ENCODE measurements at places on chromosomes 3 and 15.

- DNase-seq: no peak
Observed at GRCh38 chr3:177322881-177323280, 125.6 kb upstream of the TBL1XR1 start.

DNA sequence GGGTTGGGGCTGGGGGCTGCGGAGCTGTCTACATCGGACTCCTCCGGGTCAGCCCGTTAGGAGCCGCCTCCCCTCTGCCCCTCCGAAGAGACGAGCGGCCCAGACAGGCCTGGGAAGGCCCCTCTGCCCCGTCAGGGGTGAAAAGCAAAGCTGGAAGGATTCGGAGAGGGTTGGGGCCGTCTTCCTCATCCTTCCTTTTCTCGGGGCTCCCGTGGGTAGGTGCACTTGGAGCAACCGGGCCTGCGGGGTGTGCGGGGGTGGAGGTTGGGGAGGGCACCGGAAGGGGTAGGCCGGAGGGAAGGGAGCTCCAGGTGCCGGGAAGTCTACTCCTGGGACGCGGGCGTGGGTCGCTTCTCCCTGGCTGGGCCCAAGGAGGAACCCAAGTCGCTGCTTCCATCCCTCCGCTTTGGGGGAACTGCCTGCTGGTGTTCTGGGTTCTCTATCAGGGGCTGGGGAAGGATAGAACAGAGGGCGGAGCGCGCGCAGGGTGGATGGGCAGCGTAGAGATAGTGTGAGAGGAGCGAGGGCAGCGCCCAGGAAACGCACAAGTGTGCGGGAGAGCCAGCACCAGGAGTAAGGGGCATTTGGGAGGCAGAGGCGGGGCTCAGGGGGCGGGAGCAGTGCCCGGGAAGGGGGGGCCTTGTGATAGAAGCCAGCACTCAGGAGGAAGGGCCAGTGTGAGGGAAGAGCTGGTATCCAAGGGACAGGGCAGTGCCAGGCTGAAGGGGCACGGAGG, 590 bp downstream of the POLR2H start:
- no peak for DNase-seq

DNA sequence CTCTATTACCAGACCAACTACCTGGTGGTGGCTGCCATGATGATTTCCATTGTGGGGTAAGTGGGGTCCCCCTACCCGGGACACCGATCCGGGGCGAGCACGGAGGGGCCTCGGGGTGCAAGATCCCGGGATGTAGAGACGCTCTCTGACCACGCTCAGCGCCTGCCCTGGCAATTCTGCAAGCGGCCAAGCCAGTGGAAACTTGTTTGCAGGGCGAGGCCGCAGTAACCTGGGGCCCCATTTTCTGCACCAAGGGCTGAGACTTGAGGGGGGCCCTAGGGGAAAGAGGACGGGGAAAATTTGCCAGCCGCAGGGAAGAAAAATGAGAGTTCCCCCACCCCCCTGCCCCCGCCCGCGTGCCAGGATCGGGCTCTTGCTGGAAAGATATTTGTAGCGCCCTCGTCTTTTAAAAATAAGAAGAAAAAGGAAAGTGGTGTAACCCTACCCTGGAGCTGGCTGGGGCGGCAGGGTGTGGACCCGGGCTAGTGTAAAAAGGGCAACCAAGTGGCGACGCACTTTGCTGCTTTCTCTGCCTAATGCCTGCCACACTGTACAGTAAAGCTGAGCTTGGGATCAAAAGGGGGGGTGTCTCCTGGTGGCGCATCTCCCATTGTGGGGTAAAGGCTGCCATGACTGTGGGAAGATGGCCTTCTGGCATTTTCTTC, 563 bp downstream of the ARL6IP5 start:
- no peak for DNase-seq

DNA sequence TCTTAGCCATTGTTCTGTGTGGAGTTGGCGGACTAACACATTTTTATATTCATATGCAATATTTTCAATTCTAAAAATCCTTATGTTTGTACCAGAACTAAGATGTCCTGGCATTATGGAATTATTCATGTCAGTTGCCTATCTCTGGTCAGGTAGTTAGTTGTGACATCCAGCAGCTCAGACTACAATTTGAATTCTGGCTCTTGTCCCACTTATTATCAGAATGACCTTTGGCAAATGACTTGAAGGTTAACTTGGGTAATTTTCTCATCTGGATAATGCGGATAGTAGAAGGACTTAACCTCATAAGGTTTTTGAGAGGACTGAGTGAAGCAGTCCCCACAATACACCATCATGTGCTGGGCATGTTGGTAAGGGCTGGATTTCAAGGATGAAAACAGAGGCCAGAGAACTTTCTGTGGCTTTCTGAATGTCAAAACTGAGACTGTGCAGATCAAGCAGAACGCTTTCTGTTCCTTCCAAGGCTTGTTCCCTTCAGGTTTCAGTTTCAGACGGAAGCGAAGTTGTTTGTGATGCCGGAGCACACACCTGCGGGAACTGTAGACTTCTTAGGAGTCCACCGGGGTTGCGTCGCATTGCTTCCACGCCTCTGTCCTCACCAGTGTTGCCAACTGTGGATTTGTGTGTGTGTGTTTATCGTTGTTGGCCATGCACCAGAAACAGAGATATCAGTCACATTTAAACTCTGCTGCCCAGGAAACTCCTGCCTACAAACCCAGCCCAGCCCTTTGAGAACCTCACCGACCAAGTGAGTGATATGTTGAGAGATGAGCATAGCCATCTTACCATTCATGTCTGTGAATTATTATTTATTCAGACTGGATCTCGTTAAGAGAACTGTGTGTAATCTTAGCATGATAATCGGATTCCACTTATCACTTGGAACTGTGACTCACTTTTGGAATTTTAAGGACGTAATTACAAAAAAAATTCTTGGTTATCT, 76.0 kb downstream of the PTPRG start:
- DNase-seq: no peak

DNA sequence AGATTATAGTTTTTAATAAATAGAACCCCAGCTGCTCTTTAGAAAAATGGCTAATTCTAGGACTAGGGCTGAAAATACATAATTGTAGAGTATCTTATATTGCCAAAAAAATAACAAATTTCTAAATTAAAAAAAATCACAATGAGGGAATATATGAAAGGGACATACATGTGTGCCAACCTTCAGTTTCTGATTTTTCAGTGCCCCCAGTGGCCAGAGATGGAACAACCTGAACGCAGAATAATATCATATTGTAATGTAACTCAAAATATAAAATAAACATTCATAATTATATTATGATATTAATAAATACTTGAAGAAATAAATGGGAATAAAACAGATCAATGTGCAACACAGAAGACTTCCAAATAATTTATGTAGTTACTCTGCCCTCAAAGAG, 460.5 kb downstream of the ZNF385D start:
- no peak for DNase-seq

GRCh38 chr3:194879126-194879877, 193.6 kb downstream of the FAM43A start:
- DNase-seq: no peak

DNA sequence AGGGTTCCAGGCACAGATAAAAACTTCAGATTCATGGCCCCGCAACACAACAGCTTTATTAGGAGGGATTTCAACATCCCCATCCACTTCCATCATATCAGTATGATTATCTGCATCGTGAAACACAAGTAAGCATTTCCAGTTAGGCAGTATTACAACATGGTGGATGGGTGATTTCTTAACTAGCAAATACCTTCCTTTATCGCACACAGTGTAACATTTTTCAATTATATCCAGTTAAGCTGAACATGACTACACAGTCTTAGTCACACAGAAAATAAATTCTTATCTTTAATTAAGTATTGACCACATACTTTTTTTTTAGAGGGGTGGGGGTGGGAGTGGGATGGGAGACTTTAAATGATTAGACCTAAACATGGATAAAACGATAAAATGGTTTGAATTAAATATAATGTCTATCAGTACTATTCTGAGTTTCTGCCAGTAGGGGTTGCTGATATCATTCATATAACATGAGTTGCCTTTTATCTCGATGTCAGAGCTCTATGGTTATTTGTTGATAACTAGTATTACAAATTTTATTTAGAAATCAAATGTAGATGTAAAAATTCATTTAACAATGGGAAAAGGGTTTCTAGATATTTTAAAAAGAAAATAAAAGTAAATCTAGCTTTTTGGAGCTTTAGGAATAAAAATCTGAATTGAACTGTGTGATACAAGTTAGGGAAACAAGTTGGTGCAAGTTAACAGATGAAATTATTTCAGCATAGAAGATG, 146.6 kb downstream of the TBL1XR1 start:
- DNase-seq: no peak

- no peak for DNase-seq
Observed at GRCh38 chr3:129106866-129107565, 14.6 kb downstream of the RAB43 start.

GRCh38 chr15:93359425-93360131, 270.6 kb upstream of the RGMA start:
- no peak for DNase-seq

DNA sequence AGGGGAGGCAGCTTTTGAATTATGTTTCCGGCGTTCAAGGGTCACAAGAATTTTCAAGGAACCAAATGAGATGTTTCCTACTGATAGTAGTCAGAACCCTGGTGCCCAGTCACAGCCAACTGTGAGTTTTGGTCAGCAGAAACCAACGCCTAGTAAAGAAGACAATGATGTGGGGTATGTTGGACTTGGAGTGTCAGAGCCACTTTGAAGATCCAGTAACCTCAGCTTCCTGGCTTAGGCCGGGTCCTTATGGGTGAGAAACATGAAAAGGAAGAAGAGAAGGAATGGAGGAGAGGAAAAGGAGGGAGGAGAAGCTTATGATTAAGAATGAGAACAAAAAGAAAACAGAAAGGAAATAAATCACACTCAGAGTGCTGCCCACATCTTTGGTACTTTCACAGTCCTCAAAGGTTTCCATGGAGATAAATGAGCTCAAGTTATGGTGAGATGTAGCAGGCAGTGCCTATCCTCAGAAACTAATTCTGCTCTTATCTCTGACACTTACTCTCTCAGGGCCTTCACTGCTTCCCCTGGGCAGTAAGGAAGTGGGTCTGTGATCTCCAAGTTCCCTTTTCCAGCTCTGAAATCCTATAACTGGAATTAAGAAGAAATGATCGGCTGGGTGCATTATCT, 2.0 kb upstream of the MCF2L2 start:
- DNase-seq: no peak

DNA sequence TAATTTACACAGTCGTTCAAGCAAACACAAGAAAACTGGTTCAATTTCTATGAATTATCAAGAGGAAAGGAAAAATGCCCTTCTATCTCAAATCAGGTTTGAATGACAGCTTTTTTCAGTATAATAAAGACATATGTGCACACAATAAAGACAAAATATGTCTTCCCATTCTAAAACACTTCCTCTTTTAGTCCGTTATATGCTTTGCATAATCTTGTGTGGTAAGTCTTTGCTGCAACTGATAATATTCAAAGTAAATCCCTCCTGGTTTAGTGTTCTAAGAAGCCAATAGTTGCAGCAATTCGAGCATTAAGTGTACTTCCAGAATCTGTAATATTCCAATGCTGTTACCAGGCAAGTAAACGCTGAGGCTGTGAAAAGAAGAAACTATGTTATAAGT, 43.7 kb upstream of the MAPKBP1 start:
- no peak for DNase-seq

DNA sequence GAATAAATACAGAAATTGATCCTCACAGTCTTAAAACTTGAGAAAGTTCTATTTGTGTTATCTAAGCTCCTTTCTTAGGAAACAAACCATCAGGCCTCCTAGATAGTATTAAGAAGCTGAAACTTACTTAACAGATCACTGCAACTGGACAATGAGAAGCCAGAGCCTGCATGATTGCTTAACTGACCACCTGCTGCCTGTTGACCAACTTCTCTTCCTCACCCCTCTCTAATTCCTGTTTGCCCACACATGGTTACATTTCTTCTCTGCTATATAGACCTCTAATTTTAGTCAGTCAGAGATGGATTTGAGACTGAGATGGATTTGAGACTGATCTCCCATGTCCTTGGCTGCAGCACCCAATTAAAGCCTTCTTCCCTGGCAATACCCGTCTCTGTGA, 13.5 kb downstream of the CCPG1 start:
- no peak for DNase-seq

DNA sequence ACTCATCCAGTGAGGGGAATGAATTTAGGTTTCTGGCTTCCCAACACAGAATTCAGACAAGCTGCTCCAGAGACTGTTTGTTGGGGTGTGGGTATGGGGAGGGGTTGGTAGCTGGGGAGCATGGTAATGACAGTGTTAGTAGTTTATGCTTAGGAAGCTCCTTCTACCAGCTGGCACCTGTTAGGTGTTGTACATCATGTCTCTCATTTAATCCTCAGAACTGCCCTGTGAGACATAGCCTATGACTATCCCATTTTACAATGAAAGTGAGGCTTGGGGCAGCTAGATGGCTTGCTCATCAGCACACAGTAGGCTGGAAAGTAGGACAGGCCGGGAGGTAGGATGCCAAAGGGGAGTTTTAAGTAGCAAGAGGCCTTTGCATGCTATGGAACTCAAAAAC, 2.5 kb downstream of the EIF4E3 start:
- DNase-seq: no peak

- DNase-seq: no peak
Observed at GRCh38 chr3:141070727-141071357, 19.7 kb downstream of the SPSB4 start.

DNA sequence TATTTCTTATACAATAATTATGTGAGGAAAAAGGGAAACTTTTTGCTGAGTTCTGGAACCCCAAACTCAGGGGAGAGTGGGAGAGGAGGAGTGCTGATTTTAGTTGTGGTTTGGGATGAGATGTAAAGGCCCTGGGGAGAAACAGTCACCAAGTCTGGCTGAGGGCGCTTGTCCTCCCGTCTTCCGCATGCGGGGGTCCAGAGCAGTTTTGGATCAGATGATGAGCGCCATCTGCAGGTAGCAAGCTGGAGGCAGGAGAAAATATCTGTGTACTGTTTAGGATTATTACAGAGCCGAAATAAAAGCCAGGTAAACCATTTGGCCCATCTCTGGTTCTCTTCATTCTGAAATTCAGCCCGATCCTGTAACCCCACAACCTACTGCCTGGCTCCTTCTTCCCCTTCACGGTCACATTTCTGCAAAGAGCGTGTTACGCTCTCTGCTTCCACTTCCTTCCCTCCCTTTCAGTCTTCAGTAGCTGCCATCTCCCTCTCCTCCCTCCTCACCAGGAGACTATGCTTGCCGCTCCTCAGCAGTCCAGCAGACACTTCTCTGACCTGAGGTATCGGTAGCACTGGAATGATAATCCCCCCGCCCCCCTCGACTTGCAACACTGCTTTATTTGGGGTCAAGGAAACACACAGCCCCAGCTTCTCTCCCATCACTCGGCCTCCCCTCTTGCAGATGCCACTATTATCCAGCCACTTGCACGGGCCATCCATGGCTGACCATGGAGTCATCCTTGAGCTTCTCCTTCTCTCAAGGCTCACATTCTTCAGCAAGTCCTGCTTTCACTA, 1.4 kb upstream of the PARP14 start:
- DNase-seq: no peak

GRCh38 chr3:139187154-139187553, 142.5 kb upstream of the PRR23C start:
- DNase-seq: no peak

- DNase-seq: no peak
Observed at GRCh38 chr15:70788114-70789049, 25.0 kb upstream of the UACA start.

GRCh38 chr15:92711457-92711831, 55.9 kb upstream of the FAM174B start:
- DNase-seq: no peak

GRCh38 chr3:104606812-104607211, 759.9 kb upstream of the ALCAM start:
- DNase-seq: no peak

All from CMK (cell line).